ENCODE measurements at places on chromosomes 3 and 15. TPM values are rescaled to one million over a fixed set of nuclear protein-coding genes. Genes with fewer than 3 reads are reported as not detected.

DNA sequence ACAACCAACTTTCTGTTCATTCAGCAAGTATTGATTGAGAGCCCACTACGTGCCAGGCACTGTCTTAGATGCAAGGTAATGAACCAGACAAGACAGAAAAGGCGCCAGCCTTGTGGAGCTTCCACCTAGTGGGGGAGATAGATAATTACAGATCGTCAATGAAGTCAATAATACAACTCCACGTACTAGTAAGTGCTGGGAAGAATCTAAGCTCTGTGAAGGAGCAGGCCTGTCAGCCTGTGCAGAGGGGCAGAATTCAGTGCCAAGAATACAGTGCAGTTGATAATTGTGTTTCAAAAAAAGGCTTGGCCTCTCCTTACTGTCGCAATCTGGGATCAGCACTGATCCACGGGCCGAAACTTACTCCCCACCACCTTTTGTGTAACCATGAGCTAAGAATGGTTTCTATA is 186.3 kb downstream of the FEZF2 start:
- DNase-seq = no peak

DNA sequence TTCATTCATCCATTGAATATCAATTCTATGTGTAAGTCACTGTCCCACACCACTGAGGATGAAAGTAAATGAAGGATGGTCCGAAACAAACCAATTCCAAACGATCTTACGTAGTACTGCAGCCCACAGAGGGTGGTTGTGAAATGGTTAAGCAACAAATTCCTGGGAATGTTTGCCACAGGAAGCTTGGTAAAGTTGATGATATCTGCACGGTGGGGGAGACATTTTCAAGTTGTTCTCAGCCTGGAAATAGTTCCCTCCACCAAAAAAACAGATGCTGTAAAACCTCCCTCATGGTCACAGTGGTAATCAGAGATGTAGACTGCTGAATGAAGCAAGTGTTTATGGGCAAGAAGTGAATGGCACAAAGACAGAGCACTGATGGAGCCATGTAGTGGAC is 35.9 kb upstream of the BNC1 start:
- DNase-seq = no peak

- DNase-seq = no peak
Measured at GRCh38 chr15:79643393-79643792, 211.3 kb downstream of the MINAR1 start.

The NECTIN3 gene
- total RNA-seq = 25.1 TPM

GRCh38 chr3:100865442-100865841 is 127.8 kb downstream of the ABI3BP start:
- DNase-seq = no peak

- no peak for DNase-seq
Measured at GRCh38 chr3:189630767-189631372, 319 bp upstream of the TP63 start.

Measured in lower lobe of right lung (tissue), 2 donors.